ENCODE measurements at places on chromosomes 5 and 9. TPM values are rescaled to one million over a fixed set of nuclear protein-coding genes. Genes with fewer than 3 reads are reported as not detected.

SPINK4 gene
- not detected for total RNA-seq

NKD2 gene
- total RNA-seq = 64.4 TPM

DNA sequence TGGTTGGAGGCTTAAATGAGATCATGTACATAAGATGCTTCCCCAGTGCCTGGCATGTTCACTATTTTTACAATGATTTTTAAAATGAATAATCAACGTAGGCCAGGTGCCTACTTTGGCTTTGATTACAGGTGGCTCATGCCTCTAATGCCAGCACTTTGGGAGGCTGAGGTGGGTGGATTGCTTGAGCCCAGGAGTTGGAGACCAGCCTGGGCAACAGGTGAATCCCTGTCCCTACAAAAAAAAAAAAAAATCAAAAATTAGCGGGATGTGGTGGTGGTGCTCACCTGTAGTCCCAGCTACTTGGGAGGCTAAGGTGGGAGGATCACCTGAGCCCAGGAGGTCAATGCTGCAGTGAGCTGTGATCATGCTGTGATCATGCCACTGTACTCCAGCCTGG lies 9.2 kb downstream of the PCDH12 start:
- no peak for DNase-seq

DNA sequence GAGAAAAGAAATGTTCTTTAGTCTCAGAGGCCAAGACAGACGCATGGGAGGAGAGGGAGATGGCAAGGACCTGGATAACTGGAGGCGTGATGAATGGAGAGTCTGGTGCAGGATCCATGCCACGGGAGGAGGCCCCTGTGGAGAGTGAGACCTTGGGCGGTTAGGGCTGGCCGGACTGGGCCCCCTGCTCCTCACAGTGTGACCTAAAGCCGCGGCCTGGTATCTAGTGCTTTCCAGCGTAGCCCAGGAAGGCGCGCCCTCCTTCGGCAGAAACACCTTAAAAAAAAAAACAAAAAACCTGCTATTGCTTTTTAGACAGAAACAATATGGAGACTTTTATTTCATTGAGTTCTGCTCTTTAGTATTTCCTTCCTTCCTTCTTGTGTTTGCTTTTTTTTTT lies 33.1 kb downstream of the SCGB3A1 start:
- DNase-seq = no peak

DNA sequence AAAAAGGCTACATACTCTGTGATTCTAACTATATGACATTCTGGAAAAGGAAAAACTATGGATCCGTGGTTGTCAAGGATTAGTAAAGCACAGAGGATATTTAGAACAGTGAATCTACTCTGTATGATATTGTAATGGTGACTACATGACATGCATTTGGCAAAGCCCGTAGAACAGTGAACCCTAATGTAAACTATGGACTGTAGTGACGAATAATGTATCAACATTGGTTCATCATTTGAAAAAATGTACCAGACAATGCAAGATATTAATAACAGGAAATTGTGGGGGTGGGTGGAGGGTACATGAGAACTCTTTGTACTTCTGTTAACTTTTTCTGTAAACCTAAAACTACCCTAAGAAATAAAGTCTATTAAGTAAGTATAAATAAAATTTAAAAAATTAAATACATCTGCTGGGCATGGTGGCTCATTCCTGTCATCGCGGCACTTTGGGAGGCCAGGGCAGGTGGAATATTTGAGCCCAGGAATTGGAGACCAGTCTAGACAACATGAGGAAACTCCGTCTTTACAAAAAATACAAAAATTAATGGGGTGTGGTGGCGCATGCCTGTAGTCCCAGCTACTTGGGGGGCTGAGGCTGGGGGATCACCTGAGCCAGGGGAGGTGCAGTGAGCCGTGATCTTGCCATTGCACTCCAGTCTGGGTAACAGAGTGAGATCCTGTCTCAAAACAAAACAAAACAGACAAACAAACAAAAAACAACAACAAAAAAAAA lies 101.7 kb upstream of the TBC1D2 start:
- no peak for DNase-seq

- no peak for DNase-seq
These were observed 287.0 kb upstream of the SEMA6A start for GRCh38 chr5:116861666-116862065.
